Epithelial cell of prostate (primary cell): ENCODE measurements at places on chromosomes 2 and 18.

DNA sequence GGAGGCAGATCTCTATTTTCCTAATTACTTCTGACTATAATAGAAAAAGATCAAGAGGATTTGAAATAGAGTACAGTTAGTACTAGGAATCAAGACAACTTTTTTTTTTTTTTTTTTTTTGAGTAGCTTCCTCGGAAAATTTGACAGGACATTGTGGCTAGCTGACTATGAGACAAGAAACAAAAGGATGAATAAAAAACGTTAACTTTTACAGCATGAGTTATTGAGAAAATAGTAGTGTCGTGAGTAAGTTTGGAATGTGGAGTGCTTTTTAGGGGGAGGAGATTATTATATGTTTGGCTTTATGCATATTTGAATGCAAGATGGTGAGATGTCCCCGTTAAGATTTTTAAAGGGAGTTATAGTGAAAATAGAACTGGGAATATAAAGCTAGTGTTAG is 27.7 kb upstream of the CPS1 start:
- DNase-seq: no peak

DNA sequence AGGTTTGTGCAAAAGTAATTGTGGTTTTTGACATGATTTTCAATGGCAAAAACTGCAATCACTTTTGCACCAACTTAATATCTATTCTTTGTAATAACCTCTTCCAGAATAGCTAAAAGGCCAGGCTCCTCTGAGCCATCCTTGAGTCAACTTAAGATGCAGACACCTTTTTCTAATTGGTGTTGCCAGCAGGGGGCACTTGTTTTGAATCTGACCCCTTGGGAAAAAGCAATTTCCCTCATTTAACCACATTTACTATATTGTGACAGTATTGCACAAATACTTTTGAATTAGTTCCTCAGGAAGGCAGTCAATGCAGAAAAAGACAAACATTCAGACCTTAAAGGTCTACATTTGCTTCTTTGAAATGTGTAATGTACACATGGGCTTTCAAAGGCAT is 78.6 kb upstream of the GALNT5 start:
- no peak for DNase-seq

GRCh38 chr2:152176113-152176714 is 651 bp upstream of the STAM2 start:
- no peak for DNase-seq

DNA sequence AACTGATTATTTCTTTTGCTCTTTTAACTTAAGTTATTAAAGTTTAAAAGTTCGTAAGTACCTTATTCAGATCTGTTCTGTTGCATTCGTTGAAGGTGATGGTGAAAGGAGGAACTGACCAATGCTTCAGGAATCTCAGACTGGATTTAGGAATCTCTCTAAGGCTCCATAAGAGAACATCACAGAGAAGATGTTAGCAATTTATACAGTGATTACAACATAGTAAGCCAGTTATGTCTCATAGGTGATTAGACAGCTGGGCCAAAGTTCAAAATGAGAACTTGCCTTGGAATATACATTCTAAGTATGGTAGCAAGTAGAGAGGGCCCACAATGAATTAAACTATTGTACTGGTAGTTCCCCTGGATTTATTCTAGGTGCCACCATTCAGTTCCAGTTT is 3.2 kb downstream of the MARS2 start:
- DNase-seq: peak; percentile 10

- DNase-seq: no peak
Observed at GRCh38 chr2:105330681-105331375, 1.3 kb upstream of the TGFBRAP1 start.

GRCh38 chr2:23624915-23625314 is 239.9 kb downstream of the KLHL29 start:
- DNase-seq: no peak

GRCh38 chr2:146366276-146366675 is 1478.6 kb upstream of the ACVR2A start:
- no peak for DNase-seq

DNA sequence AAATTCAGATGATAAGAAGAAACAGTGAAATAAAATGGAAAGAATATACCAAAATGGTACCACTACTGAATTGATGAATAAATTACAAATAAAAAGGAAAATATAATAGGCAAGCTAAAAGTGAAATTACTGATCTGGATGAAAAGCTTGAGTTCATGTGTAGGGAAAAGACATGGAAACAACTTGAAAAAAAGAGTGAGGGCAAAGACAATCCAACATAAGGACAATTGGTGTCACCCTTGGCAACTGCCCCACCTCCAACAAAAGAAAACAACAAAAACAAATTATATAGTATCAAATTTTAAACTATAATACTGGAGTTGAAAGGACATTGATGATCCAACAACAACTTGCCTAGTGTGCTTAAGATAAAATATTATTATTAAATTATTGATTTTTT is 37.6 kb downstream of the PPP1R1C start:
- DNase-seq: no peak

- no peak for DNase-seq
Observed at GRCh38 chr2:45755585-45756335, 104.3 kb downstream of the PRKCE start.

DNA sequence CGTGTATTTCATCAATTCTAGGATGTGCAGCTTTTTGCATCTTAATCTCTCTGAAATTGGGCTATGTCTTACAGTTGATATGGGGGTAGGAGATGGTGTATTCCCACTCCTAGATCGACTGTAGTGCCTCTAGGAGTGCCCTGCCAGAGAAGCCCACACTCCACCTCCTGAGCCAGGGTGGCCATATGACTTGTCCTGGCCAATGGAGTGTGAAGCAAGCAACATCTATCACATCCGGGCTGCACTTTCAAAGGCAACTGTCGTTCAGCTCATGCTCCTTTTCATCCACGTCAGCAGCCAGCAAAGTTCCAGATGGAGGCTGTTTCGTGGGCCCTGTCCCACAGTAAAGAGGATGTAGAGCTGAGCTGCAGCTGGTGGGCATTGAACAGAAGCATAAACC is 149.4 kb upstream of the SLC1A4 start:
- DNase-seq: no peak

- DNase-seq: no peak
Observed at GRCh38 chr18:37385846-37386778, 179.5 kb downstream of the CELF4 start.

- no peak for DNase-seq
Observed at GRCh38 chr2:207831584-207832248, 62.0 kb upstream of the FZD5 start.

- no peak for DNase-seq
Observed at GRCh38 chr2:97646977-97647376, 1.1 kb downstream of the COX5B start.

- DNase-seq: no peak
Observed at GRCh38 chr2:1143129-1143528, 192.5 kb downstream of the SNTG2 start.

GRCh38 chr2:235883675-235884074 is 284.5 kb downstream of the GBX2 start:
- DNase-seq: no peak

DNA sequence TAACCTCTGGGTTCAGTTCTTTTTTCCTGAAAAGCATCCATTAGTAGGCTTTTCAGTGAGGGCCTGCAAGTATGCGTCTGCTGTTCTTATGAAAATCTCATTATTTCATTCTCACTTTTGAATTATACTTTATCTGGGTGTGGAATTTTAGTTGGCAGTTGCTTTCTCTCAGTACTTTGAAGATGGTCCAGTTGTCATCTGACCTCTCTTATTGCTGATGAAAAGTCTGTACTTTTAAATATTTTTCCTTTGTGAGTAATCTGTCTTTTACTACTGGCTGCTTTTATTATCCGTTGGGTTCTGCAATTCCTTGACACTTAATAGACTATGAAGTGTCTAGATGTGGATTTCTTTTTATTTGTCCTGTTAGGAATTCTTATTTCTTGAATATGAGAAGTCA is 307.8 kb downstream of the CYP26B1 start:
- no peak for DNase-seq

- DNase-seq: no peak
Observed at GRCh38 chr2:51971136-51971535, 939.2 kb upstream of the NRXN1 start.

- no peak for DNase-seq
Observed at GRCh38 chr2:219662566-219662965, 35.1 kb downstream of the SLC4A3 start.

DNA sequence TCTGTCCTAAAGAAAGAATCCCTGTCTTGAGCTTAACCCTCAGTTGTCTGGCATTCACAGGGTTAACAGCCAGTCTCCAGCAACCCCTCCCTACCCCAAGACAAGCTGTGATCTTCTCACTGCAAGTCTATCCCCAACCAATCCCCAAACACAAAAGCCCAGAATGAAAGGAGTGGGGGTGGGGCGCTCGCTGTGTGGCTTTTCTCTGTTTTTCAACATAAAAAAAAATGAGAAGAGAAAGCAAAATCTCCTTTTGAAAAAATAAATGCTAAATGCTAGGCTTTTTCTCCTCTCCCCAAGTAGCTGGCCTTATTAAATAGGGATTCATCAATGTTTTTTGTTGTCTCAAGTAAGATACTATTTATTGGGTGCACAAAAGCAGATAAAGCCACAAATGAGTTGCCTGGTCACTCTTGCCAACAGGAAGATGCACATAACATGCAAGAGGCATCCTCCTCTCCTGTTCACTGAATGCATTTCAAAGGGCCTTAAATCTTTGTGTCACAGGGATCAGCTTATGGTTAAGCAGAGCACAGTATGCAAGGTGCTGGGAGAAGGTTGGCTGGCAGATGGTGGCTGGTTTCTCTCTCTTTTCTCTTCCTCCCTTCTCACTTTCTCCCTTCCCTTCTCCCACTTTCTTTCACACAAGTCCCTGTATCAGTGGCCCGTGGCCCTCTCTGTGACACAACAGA is 225.6 kb downstream of the CMPK2 start:
- no peak for DNase-seq

- DNase-seq: no peak
Observed at GRCh38 chr18:36207303-36207702, 20.0 kb downstream of the MOCOS start.

- DNase-seq: peak; percentile 59
Observed at GRCh38 chr2:162318328-162319180, at the start of gene IFIH1. TSS of gene IFIH1 (minus strand) at chr2:162318684. CDS start at chr2:162318307, 377 bp downstream.

DNA sequence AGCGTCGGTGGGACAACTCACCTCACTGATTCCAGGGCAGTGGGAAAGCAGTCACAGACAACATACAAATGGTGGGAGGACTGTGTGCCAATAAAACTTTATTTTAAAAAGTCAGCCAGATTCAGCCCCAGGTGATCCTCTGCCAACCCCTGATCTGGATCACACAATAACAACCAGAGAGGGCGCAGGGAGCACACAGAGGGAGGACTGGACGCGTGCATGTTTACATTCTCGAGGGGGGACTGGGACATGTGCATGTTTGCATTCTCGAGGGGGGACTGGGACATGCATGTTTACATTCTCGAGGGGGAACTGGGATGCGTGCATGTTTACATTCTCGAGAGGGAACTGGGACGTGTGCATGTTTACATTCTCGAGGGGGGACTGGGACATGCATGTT is 209.5 kb downstream of the NDUFA10 start:
- DNase-seq: no peak

- DNase-seq: no peak
Observed at GRCh38 chr2:216693414-216694080, 1.8 kb downstream of the IGFBP5 start.

DNA sequence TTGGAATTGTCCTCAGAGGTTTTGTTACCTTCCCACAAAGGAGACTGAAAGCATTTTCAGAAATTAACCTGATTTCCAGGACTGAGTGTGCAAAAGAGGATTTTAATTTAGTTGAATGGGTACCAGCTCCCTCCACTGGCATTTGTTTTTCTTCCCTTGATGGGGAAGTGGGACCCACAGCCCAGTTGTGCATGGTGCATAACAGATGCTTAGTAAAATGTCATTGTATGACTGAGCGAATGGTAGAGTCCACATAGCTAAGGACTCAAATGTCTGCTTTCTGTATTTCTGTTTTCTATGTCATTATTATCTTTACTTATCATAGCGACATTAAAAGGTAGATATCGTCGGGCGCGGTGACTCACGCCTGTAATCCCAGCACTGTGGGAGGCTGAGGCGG is 75.5 kb upstream of the RAPH1 start:
- DNase-seq: no peak

DNA sequence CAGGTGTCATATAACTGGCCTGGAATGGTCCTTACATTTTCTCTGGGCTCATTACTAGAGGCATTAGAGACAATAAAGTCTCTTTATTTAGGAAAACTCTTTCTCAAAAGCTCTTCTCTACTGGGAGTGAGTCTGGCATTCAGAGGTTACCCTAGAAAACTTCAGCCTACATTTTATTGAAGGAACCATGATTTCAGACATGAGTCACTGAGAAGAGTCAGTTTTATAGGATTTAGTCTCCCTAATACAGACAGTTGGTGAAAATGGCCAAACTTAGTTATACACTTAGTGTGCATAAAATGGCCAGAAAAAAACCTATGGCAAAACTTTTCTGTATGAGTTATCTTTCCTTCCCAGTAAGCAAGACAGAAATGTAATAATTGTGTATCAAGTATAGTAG is 689.4 kb downstream of the ZEB2 start:
- no peak for DNase-seq

DNA sequence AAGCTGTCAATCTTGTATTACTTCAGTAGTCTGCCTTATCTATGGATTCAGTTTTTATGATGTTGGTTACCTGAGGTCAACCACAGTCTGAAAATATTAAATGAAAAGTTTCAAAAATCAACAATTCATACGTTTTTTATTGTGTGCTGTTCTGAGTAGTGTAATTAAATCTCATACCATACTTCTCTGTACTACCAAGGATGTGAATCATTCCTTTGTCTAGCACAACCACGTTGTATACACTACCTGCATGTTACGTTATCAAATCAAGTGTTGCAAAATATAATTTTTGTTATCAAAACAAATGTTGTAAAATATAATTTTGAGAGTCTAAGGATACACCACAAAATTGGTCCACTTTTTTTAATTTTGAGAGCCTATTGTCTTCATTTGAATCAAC is 590.2 kb upstream of the SETBP1 start:
- no peak for DNase-seq

DNA sequence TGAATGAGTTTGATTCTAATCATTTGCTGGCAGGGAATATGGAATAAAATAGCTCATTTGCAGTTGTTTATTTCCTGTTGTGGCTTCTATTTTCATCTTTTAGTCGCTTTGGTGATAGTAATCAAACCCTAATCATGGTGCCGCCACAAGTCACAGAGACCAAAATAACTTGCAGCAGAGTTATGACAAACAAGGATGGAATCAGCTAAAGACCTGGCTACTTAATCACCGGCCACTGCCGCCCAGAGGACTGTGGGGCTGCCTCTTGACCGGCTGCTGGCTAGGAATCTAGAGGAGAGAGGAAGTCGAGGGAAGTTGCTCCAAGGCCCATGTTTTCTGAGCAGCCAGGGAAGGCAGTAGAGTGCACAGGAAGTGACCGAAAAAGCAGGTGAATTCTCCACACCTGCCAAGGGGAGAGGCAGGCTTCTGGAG is 5.1 kb upstream of the SMAD7 start:
- DNase-seq: no peak

- DNase-seq: peak; percentile 89
Observed at GRCh38 chr18:3816610-3817363, 366.8 kb downstream of the TGIF1 start.

GRCh38 chr2:174336501-174337336 is 2.0 kb downstream of the SP9 start:
- no peak for DNase-seq
